ENCODE measurements at places on chromosomes 2 and 18.
A peak's percentile ranks its signal among the peaks of the same experiment; 100 is the strongest.

GRCh38 chr2:27627963-27628766 lies 647 bp downstream of the CCDC121 start:
- peak; percentile 48 for DNase-seq

GRCh38 chr18:57051657-57052044 lies 95.2 kb upstream of the BOD1L2 start:
- DNase-seq = no peak

DNA sequence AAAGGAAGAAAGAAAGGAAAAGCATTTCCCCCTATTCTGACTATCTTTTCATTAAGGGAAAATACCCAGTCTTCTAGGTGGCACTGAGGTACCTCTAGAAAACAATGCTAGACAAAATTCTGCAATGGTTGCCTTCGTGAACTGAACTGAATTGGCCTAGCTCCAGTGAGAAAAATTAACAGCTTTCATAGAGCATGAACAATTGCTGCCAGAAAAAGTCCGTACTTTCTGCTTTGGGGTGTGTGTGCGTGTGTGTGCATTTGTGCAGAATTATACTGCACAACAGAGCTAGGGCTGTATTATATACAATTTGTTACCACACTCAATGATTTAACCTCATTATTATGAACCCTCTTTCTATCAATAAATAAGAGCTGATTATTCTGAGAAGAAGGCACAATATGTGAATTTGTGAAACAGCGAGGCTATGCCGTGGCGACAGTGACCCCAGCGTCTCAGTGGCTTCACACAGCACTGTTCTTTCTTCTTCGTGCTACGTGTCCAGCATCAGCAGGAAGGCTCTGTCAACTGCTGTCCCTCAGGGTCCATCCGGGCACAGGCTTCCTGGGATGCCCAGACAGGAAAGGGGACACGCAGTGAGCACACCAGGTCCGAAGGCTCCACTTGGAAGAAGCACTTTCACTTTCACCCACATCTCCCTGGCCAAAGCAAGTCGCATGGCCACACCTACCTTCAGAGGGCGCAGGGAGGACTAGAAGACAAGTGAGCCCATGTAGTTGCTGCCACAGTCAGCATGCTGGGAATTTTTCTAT lies 47.5 kb downstream of the PTGR3 start:
- no peak for DNase-seq

- DNase-seq = no peak
These were observed 97.4 kb upstream of the ITGA6 start for GRCh38 chr2:172329774-172330671.

DNA sequence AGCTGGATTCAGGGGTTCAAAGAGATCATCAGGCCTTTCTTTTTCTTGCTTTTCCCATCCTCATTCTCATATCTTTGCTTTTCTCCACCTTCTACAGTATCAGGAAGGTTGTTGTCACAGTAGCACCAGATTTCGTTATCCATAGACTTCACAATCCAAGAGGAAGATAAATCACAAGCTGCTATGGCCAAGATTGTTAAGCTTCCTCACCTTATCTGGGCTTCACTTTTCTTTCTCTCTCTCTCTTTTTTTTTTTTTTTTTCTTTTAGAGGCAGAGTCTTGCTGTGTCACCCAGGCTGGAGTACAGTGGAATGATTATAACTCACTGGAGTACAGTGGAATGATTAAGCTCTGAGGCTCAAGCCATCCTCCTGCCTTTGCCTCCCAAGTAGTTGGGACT lies 93.5 kb downstream of the TTC27 start:
- no peak for DNase-seq

- DNase-seq = no peak
These were observed 53.3 kb downstream of the FECH start for GRCh38 chr18:57533006-57533867.

- DNase-seq = no peak
These were observed 131.0 kb downstream of the SP3 start for GRCh38 chr2:173834141-173834540.

DNA sequence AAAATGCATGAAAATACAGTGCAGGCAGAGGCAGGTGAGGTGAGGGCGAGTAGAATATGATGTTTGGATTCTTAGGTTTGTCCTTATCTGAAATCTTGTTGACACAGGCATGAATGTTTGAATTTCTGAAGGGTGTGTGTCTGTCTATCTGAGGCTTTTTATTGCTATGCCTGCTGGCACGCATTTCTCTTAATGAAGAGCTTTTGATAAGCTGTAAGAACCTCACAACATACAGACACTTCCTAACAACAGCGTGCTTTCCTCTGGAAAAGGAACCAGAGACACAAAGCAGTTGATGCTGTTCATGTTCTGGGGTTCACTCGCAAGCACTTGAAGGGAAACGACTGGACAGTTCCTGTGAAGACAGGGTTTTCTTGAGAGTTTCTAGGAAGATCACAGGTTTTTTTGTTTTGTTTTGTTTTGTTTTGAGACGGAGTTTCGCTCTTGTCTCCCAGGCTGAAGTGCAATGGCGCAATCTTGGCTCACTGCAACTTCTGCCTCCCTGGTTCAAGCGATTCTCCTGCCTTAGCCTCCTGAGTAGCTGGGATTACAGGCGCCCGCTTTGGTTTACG lies 33.3 kb upstream of the CABLES1 start:
- DNase-seq = no peak

DNA sequence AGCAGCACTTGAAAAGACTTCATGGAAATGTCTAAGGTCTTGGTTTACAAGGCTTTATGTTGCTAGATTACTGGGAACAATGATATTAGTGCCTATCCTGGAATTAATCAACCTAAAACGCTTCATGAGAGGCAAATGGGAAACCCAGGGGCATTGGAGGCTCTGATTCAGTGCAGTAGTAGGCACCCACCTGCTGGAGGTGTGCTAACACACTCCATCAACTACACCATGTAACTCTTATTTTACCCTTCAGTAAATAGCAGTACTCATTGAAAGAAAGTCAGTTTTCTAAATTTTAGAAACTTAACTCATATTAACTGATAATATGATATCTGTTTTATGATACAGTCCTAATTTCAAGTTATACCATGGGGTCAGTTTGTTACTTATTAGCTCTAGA lies 17.4 kb upstream of the HNRNPA3 start:
- no peak for DNase-seq

DNA sequence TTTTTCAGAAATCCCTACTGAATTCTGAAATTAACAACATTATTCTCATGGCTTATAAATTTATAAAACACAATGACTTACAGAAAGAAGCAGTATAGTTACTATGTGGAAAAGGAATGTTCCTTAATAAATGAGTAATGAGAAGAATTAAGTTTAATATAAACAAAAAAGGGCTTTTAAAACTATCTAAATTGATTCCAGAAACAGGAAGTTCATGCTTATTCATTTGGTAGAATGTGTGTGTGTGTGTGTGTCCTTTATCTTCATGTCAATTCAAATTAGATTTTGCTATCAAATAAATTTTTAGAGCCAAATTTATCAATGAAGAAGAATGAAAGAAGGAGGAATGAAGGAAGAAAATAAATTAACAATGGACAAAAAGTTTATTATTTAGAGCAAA lies 440.8 kb upstream of the LRRTM4 start:
- no peak for DNase-seq

GRCh38 chr2:163465440-163465839 lies 270.4 kb downstream of the FIGN start:
- peak; percentile 8 for DNase-seq

DNA sequence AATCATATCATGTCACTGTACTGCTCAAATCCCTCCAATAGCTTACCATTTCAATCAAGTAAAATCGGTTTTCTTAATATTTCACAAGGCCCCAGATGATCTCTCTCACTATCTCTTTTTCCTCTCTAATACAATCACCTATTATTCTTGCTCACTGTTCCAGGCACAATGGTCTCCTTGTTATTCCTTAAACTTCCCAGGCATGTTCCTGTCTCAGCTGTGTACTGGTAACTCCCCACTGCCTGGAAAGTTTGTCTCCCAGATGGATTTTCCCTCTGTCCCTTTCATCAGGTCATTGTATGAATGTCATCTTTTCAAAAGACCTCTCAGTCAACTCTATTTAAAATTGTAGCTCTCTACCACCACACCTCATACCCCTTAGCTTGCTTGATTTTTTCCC lies 30.7 kb upstream of the FANCL start:
- DNase-seq = no peak

DNA sequence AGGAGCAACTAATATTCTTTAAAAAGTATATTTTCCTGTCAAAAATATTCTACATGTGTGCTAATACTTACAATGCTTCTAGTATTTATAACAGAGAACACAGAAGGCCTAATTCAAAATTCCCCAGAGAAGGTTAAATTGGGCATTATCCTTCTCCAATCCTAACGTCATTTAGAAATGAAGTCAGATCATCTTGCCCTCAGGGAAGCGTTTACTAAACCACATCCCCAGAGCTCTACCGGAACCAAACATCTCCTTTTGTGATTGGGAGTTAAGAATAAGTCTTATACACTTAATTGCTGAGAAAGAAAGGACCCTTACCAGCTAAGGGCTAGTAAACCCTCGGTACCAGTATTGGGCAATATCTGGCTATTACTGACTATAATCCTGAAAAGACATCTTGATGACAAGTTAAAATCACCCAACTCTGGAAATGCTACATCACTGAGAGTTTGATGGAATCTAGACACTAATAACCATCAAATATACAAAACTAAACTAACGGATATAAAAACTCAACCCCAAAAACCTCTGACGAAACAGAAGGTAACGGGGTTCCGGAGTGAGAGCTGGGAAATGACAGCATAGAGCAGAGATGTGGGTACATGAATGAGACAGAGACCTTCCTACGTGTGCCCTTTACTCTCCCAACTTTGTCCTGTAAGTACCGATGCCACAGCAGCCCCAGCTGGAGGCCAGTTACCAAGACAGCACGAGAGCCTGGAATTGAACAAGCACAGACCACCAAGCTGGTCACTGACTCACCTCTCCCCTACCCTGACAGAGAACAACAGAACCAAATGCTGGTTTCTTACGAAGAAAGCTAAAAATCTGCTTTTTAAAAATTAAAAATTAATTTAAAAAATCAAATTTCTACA lies 35.0 kb downstream of the WDSUB1 start:
- DNase-seq = no peak

DNA sequence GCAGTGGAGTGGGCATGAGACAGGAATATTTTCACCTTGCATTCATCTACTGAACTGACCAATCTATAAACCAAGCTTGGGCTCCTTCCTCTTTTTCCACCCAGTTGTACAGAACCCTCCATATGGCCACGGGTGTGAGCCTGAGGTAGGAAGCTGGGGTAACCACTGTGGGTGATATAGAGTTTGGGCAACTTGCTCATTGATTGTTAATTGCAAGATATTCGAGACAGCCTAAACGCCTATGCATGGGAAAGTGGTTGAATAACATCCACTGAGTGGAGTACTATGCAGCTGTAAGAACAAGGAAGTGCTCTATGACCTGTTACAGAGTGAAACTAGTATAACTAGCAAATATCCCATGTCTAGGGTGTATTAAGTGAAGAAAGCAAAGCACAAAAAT lies 7.3 kb upstream of the VAPA start:
- DNase-seq = no peak

DNA sequence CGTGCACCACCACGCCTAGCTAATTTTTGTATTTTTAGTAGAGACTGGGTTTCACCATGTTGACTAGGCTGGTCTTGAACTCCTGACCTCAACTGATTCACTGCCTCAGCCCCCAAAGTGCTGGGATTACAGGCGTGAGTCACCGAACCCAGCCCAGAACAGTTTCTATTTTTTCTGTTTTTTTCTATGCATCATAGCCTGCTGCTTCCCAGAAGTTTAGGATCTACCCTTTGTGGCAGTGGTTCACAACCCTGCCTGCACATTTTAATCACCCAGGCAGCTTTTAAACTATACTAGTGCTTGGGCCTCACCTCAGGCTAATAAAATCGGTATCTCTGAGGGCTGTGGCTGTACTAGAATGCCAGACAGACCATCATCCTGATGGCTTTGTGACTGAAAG lies 39.7 kb upstream of the SOCS6 start:
- DNase-seq = peak; percentile 29

DNA sequence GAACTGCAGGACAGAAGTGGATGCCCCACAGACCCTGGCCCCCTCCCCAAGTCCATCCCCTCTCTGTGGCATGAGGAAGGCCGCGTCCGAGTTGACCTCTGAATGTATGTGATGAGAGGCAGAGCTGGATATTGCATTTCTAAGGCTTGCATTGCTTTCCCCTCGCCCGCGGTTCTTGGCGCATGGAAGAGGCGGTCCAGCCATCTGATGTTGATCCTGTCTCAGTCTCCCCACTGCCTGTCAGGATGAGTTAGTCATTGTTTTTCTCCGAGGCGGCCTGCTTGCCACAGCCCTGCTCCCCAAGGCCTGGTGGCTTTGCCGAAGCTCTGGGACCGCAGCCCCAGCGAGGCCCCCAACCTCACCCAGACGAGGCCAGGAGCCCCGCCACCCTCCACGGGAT lies 88.6 kb downstream of the SMAD7 start:
- DNase-seq = no peak

DNA sequence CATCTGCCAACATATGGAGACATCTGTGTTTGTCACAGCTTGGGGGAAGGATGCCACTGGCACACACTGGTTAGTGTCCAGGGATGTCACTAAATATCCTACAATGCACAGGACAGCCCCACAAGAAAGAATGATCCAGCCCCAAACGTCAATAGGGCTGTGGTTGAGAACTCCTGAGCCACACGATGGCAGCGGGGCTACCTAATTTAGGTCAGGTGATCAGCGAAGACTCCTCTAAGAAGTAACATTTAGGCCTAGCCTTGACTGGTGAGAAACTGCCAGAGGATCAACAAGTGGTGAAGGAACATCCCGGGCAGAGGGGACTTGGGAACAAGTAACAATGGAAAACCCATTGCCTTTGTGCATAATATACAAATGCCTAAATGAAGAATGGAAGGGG lies 5.0 kb upstream of the TGIF1 start:
- DNase-seq = no peak

DNA sequence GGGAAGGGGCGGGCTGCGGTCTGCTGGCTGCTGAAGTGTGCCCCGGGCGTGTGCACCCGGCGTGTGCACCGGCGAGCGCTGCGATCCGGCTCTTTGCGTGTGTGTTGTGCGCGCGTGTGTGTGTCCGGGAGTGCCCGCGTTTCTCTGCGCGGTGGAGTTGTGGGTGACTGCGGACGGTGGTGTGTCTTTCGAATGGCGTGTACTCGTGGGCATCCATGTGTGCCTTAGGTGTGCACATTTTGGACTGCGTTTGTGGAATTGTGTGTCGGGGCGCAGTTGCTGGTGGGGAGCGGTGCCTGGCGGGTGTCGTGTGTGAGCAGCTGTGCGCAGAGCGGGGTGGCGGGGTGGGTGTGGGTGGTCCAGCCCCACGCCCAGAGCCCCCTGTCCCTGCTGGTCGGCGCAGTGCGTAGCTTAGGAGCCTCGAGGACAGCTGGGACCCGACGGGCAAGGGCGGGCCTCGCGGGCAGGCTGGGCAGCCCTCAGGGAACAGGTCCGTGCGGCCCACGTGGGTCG lies 533 bp downstream of the HPCAL1 start:
- DNase-seq = peak; percentile 51

- DNase-seq = no peak
These were observed 145.6 kb upstream of the EPAS1 start for GRCh38 chr2:46151577-46151976.

- DNase-seq = no peak
These were observed 34.5 kb upstream of the LRRC30 start for GRCh38 chr18:7196421-7196820.

Data from AG08396 (cell line).